ENCODE measurements at places on chromosomes 2 and 18. TPM values are rescaled to one million over a fixed set of nuclear protein-coding genes. Genes with fewer than 3 reads are reported as not detected.

DNA sequence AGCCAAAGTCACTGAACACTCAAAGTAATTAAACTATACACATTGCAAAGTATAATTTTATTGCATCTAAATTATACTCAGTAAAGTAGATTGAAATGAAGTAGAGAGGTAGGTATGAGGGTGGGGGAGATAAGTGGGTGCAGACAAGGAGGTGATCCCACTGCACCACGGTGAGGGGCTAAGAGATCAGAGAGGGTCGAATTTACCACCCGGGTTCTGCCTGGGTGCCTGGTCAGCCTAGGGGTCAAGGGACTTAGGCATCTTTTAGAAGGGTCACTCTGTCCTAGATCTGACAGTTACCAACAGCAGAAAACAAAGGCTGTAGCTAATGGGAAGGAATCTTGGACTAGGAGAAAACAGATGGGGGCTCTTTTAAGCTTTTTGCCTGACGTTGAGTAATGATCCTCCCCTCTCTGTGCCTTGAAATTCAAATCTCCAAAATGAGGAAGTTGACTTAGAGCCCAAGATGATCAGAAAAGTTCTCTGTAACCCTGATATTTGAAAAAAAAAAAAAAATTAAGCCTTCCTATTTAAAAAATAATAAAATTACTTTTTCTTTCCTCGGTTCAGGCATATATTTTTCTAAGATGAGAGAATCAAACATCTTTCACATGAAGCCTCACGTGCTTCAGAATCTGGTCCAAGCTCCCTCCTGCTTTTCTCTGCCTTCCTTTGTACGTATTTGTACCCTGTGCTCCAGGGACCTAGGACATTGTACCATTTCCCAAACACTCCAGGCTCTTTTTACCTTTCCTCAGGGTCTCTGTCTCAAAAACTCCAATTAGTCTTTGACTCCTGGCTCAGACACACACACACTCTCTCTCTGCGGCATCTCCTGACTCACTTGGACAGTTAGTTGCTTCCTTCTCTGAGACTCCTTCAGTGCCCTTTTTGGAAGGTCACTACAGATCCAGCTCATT is 353.9 kb downstream of the CYRIA start:
- no peak for DNase-seq

The DUSP2 gene
- 10.1 TPM for total RNA-seq

GRCh38 chr2:216745453-216745852 is 50.1 kb upstream of the IGFBP5 start:
- DNase-seq: no peak

GRCh38 chr18:40875101-40875615 is 1079.9 kb upstream of the PIK3C3 start:
- no peak for DNase-seq

DNA sequence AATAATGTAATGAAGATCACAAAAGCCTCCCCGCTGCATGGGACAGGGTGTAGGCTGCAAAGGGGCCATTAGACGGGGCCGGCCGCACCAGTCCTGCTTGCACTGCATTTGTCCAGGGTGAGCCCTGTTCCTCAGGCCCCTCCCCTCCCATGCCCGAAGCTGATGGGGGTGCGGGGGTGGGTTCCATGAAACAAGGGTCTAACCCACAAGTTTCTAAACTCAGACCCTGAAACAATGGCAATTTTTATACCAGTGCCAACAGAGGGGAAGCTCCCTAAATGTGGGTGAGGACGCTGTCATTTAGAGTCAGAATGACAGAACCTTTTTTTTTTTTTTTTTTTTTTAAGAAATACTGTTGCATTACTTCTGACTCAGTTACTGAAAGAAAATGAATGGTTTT is 39.7 kb downstream of the HS6ST1 start:
- no peak for DNase-seq

The FAM124B gene
- 2.0 TPM for total RNA-seq

DNA sequence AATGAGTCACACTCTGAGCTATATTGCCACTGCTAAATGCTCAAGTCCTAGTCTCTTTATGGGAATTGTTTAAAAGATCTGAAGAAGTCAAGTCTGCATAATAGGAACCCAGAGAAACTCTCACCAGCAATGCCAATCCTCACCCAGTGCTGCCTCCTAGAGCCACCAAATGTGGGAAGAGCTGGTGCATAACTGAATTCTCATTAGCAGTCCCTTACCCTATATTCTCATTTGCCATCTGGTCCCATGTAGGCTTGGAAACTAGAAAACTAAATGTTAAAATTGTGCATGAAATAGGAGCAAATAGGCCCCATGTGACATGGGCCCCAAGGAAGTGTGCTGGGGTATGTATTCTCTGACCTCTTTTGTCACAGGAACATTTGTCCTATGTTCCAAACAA is 224.4 kb upstream of the SMAD2 start:
- no peak for DNase-seq

The MATN3 gene
- 9.7 TPM for total RNA-seq

The MYO5B gene
- 6.9 TPM for total RNA-seq

GRCh38 chr2:150166313-150167051 is 321.0 kb downstream of the RND3 start:
- DNase-seq: no peak

DNA sequence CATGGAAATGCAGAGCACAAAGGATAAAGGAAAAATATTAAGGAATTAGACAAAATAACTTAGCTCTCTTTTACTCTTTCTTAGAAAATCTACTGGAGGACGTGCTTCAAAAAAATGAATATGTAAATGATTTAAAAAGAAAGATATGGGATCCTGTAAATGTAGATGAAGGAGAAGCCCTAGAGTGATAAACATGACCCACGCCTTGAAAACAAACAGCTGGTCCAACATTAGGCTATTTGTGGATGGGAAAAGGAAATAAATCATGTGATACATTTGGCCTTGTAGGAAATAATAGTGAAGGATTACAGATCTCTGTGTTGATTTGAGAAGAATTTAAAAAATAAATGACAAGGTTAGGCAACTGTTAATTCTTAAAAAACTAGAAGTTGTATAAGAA is 492.1 kb upstream of the SLC39A10 start:
- DNase-seq: no peak

- DNase-seq: no peak
Observed at GRCh38 chr2:204706939-204707338, 161.7 kb downstream of the PARD3B start.

DNA sequence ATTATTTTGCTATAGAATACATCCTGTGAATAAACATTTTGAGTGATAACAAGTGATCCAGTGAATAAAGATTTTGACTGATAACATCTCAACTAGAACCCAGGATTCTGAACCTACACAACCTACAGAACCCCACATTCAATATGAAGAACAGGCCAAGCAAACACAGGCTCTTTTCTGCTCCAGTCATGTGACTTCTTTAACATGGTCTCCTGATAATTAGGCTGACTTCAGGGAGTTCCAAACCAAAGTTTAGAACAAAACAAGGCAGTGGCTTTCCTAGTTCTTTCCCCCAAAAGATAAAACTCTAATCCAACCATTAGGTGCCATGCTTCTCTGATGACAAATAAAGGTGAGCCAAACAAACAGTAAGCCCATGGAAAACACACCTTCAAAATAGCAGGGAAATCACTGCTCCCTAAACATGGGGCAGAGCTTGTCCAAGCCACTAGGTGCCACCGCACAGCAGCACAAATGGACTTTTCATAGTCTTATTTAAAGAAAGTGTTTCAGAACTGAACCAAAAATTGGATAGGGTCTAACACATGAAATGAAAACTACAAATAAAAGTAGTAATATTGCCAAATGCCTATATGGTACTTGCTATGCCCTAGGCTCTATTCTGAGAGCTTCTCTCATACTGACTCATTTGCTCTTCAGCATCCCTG is 95.3 kb downstream of the EVA1A start:
- DNase-seq: no peak

DNA sequence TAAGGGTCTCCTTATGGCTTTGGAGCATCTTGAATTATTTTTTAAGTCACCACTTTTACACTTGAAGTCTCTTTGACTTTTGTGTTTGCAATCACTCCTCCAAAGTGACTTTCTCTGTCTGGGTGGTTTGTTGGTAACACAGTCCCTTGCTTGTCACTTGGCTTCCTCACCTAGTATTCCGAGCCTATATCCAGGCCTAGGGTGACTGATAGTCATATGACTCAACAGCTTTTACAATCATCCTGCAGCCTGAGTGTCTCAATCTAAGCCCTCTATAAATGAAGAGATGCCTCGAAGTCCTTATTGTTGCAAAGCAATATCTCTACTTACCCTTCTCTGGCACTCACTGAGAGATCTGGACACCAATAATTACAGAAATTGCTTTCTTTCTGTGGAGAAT is 53.9 kb upstream of the SETBP1 start:
- no peak for DNase-seq

The TMEM163 gene
- total RNA-seq: 2.8 TPM

DNA sequence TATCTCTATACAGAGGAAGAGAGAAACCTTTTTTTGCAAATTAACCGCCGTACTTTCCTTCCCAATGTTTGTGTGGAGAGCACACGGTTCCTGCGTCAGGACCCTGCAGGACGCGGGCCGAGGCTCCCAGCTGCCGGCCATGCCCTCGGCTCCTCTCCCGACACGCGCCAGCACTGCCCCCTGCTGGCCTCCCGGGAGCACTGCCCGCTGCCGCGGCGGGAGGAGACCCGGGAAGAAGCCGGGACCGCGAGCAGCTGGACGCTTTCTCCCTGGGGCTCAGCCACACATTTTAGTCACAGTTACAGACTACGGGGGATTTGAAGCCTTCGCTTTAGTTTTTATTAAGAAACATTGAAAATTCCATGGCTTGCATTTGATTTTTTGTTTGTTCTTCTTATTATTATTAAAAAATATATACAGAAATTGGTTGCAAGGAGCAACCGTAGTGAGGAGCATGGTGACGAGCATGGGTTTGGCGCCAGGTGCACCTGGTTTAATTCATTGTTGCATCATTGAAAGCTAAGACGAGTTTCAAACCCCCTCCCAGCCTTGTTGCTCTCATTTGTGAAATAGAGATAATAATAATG is 401.2 kb downstream of the GALR1 start:
- DNase-seq: peak; percentile 97

GRCh38 chr2:9160732-9161131 is 45.9 kb upstream of the ASAP2 start:
- no peak for DNase-seq

The EML6 gene
- 1.6 TPM for total RNA-seq

DNA sequence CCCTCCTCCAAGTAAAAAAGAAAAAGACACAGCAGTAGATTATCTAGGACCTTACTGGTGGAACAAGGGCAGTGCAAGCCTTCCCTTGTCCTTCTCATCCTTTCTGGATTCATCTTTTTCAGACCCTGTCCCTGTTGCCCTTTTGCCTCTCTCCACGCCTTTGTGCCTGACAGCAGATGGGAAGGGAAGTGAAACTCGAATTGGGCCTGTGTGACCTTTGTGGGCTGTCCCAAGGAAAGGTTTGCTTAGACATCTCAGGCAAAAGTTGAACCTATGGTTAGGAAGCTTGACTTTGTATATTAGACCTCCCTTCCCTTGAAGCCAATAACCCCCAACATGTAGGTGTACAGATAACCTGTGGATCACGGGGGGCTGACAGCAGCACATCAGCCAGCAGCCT is 185.3 kb downstream of the PRKCE start:
- DNase-seq: no peak

DNA sequence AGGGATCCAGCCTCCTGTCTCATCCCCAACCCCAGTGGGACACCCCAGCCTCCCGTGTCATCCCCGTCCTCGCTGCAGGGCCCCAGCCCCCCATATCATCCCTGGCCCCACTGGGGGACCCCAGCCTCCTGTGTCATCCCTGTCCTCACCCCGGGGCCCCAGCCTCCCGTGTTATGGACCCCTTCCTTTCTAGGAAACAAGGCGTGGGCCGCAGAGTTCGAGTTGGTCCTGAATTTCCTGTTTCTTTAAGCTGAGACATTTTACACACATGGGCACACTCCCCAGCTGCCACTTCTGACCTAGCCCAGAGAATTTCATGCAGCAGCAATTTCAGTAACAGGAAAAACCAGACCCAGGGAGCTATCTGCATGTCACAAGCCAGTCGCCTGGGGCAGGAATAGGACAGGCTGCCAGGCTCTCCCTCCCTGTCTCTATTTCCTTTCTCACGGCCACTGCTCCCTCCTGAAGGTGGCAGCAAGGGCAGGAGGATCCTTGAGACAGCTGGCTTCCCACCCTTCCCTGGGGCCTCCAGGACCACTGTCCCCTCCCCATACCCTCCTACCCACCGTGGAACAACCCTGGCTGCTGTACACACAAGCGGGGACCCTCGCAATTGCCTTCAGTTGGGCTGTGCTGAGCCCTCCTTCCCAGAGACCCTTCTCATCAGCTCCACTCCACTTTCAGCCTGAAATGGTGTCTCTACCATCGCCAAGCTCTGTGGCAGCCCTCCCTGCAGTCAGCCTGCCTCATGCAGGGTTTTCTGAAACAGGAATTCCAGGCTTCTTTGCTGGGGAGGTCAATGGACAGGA is 141.9 kb upstream of the ID2 start:
- no peak for DNase-seq

- no peak for DNase-seq
Observed at GRCh38 chr2:24855022-24855622, 61.9 kb downstream of the CENPO start.

GRCh38 chr18:29780816-29781215 is 1261.7 kb downstream of the DSC3 start:
- no peak for DNase-seq

DNA sequence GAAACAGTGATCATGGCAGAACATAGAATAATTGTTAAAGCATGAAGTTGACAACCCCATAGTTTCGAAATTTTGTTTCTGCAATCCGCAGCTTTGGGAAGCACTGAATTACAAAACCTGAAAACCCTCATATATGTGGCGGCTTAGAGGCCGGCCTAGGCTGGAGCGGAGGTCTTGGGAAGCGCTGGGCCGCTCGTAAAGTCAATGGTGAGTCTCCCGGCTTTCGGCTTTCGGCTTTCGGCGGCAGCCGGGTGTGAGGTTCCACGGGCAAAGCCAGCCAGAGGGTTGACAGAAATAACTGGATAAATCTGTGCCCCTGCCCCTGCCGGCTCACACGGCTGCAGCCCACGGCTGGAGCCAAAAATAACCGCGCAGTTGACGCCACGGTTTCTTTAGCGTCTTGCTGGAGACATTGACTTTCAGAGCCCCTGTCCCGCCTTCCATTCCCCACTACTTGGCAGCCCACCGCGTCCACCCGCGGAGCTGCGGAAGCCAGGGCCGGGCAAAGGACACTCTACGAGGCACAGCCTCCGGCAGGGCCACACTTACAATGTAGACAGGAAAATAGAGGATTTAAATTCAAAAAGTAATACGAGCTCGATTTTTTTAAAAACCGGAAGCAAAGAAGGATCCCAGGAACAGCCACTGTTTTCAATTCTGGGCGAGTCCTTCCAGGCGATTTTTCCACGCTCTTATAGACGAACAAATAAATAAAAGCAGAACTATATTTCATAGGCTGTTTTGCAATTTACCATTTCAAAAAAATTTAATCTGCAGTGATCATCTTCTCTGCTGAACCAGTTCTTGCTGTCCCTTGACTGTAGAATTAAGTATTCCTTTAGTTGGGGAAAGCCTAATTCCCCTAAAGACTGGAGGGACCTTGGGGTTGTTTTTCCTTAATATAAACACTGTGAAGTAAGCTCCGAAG is 28.3 kb upstream of the ATP6V1B1 start:
- DNase-seq: no peak

The ALKAL2 gene
- total RNA-seq: 10.4 TPM

DNA sequence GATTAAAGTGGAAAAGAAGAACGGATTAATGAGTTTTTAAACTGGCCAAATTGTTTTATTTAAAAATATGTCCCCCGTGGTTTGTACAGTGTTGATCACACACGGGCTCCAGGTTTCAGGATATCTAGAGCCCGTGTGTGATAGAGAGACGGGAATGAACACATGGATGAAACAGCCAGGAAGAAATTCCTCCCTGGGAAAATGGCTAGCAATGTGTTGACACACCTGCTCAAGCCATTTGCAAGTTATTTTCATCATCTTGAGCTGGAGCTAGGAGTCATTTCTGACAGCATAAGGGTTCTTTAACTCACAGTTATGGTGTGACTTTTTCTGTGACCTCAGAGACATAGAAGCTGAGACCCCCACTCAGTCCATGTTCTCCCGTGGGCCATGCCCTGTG is 81.6 kb downstream of the LRRFIP1 start:
- DNase-seq: no peak

Data from H1 (cell line).